ENCODE measurements at places on chromosomes 12 and 14.

DNA sequence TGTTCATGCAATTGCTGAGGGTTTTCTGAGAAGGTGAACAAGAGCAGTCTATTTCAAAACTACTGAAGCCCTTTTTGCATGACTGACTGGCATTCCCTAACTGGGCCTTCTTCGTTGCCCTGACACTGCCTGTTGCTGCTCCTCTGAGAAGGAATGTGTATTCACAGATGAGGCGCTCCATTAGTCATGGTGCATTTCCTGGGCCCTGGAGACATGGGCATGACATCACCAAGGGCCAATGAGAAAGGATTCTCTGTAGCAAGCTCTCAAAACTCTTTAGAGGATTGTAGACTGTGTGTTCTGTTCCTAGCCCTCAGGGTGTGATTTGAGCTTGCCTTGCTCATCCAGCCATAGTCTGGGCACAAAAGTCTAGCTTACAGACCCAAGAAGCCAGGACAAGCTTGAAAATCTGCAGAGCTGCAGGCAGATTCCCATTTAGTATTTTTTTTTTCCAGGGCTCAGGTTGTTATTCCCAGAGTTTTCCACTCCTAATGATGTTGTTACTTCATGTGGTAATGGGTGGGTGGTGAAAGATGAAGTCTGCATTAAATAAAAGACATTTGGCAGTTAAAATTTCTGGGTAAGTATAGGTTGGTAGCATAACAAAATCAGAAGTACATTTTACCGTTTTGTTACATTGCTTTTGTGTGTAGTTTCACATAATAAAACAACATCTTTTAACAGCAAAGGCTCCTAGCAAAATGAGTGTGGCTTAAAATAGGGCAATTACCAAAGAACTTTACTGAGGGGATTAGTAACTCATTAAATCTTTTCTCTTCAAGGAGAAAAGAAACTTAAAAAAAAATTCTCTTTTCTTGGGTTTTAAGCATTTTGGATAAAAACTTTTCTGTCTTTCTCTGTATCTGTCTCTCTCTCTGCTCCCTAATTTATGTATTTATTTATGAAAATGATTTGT is 318.4 kb downstream of the RAD51B start:
- DNase-seq = peak; percentile 97

DNA sequence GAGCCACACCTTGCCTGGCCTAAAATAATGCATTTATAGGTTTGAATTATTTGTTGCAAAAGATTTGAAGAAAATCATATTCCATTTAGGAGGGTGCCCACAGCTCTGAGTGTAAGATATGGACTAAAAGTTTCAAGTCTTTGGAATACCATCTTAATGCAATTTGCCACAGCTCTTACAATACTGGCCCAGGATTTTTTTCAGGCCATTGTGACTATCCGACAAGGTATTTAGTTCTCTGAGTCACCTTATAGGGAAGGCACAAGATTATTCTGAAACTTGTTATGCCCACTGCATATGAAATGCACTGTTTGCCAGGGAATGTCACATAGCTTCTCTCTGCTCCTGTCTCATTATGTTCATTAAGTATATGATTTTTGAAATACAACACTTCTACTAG is 29.6 kb upstream of the SLC6A13 start:
- no peak for DNase-seq

GRCh38 chr14:104084251-104085002 is 1.1 kb upstream of the ASPG start:
- DNase-seq = no peak

GRCh38 chr14:53953828-53954550 is 2.6 kb downstream of the BMP4 start:
- DNase-seq = peak; percentile 54

DNA sequence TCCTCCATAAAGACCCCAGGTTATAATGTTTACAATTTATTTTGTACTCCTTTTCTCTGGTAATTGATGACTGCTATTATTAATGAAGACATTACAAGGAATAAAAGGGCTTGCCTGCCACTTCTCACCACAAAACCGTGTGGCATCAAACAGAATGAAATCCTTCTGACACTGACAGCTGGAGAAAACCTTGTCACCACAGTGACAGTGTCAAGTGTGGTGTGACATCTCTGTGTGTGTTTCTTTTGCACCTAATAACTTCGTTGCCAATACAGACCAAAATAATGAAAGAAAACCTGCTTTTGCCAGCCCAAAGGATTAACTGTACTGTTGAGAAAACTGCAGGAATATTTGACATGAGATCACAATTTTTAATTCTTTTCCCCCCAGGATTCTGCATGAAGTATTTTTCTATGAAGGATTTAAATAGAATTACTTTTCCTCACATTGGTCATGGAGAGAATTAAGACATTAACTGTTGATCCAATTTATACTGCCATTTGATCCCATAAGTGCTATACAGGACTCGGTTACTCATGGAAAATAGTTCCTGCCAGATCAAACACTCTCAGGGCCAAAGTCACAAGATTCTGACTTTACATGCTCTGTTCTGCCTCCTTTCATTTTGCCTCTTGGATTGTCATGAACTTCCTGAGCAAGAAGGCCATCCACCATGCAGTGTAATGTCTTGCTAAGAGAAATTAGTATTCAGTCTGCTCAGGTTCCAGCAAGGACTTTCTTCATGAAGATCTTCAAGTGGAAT is 60.4 kb upstream of the IFNG-AS1 start:
- no peak for DNase-seq

DNA sequence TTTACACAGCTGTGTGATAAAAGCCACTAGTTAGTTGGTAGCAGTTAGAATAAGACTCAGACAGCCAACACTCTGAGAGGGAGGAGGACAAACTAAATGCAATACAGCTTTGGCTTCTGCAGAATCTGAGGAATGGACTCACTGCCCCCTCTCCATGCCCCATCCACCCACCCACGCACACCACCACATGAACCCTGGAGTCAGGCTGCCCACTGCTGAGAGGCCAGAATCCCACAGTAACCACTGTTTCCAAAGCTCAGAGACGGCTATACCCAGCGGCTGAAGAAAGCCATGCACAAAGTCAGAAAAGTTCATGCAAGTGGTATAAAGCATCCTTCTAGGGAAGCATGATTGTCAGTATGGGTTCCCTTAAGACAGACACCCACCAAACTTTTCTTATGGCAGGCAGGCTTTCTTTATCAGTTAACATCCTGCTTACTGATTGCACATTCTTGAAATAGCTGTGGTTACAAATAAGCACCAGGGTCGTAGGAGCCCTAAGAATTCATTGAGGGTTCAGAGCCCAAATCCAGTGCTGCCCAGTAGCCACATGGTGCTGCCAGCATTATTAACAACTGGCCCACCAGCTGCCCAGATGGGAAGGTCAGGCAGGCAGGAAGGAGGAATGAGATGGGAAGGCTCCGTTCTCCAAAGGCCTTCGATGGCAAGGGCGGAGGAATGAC is 61.5 kb downstream of the NT5DC3 start:
- DNase-seq = peak; percentile 45

- DNase-seq = no peak
These were observed 277.3 kb upstream of the ATP2B1 start for GRCh38 chr12:89985935-89986334.

GRCh38 chr12:111417784-111418593 is 12.3 kb downstream of the SH2B3 start:
- DNase-seq = no peak

GRCh38 chr12:100189636-100190394 is 10.8 kb upstream of the ACTR6 start:
- DNase-seq = no peak

DNA sequence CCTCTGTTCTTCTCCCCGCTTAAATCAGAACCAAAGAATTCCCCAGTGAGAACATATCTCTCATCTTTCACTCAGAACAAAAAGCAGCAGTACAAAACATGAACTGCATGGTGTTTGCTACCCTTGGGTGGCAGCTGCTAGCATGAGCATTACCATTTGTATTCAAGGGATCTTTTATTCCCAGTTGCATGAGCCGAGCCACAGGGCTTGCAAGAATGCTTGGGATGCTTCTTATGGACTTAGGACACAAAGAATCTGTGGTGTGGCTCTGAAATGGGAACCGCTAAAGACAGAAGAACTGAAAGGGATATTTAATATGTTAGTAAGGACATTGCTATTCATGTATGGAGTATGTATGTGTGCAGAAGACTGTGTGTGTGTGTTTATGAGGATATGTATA is 190.6 kb downstream of the TMX1 start:
- DNase-seq = no peak

- no peak for DNase-seq
These were observed 97.8 kb downstream of the SLC6A15 start for GRCh38 chr12:84814664-84815245.

- no peak for DNase-seq
These were observed 171.6 kb upstream of the PTPRQ start for GRCh38 chr12:80272387-80272915.

DNA sequence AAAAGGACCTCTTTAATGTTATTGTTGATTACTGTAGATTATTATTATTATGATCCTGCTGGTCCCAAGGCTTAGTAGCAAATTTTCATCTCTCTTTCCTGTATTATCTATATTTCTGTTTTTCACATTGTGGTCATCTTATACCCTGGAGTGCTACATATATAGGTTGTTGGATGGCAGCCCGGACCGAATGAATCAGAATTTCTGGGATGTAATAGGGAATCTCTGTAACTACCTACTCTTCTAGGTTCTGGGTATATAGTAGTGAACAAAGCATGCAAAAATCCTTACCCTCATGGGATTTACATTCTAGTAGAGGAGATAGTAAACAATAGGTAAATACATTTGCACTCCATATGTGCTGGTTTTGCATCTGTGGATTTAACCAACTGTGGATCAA is 31.4 kb downstream of the NUBPL start:
- no peak for DNase-seq

- peak; percentile 49 for DNase-seq
These were observed 10.9 kb downstream of the DCP1B start for GRCh38 chr12:1993341-1993740.

DNA sequence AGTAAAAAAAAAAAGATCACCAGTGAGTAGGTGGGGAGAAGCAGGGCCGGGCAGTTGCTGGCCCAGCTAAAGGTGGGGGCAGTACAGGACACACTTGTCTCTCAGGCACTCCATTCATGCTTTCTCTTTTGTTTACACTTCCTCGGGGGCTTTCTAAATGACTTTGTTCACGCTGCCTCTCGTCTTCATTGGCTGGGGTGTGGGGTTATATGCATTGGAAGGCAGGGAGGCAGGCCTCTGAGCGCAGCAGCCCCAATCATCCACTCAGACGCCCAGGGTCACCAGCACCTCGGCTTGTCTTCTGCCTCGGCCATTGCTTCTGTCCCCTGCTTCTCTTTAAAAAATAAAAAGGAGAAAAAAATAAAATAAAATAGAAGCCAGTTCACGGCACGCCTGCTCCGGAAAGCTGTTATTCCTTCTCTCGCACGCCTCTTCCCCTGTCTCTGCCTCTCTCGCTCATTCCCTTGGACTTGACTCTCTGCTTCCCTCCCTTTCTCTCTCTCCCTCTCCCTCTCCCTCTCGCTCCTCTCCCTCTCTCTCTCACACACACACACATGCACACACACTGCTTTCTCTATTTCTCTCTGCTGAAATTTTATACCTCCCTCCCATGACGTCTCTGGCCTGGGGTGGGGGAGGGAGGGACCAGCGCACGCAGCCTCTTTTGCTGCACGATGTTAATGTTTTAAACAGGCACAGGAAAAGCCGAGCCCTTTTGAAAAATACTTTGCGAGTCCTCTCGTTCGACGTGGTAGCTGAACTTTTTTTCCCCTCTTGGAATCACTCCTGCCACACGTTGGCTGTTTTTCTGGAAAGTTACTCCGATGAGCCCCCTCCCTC is at the start of gene TGFB3:
Gene TGFB3, minus strand, starts transcription at position 570 of the 840 bp plus-strand sequence. CDS start 1,102 bp downstream, outside the sequence.
- peak; percentile 67 for DNase-seq

DNA sequence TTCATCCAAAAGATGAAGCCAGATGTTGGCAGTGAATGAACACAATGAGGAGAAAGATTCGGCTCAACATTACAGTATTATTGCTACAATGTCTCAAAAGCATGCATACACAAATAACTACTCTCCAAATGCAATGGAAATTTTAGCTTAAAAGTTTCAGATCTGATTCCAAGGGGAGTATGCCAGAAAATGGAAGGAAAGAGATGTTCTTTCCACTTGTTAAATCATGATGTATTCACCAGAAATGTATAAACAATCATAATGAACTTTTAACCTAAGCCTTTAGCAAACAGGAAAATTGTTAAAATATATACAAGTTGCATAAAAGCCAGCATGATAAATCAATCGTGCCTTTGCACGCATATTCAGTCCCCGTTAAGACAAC is 62.1 kb downstream of the SH2B3 start:
- no peak for DNase-seq

Data from urothelium cell line (cell line).